Stimulated activated CD8-positive, alpha-beta memory T cell treated with anti-CD3 and anti-CD28 coated beads, Interleukin-2, amount 100 ng/mL, for 1 hour (primary cell): ENCODE measurements at places on chromosomes 3 and 15.
A peak's percentile ranks its signal among the peaks of the same experiment; 100 is the strongest.

- DNase-seq, result no peak
These were observed 45.1 kb downstream of the TNIK start for GRCh38 chr3:171415070-171415469.

DNA sequence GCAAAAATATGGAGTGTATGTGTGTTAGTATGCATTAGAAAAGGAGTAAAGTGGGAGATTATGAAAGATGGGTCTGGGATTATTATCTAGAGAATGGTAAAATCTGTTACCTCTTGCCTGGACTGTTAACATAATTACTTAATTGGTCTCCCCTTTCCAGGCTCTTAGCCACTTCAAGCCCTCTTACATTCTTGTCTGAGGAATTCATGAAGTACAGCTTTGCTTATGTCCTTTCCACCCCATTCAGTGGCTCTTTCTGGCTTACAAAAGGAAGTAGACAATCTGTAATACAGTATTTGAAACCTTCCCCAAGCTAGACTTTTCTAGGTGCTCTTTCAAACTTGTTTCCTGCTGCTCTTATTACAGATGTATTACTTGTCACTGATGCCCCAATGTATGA is 129.8 kb downstream of the MBNL1 start:
- no peak for DNase-seq

GRCh38 chr3:22113453-22113852 is 362.4 kb upstream of the ZNF385D start:
- DNase-seq, result no peak

GRCh38 chr3:35968043-35968622 is 328.8 kb downstream of the ARPP21 start:
- no peak for DNase-seq

- no peak for DNase-seq
These were observed 74.3 kb downstream of the TCF12 start for GRCh38 chr15:56992725-56993124.

- DNase-seq, result no peak
These were observed 379.0 kb downstream of the CNTN4 start for GRCh38 chr3:2477620-2478019.

DNA sequence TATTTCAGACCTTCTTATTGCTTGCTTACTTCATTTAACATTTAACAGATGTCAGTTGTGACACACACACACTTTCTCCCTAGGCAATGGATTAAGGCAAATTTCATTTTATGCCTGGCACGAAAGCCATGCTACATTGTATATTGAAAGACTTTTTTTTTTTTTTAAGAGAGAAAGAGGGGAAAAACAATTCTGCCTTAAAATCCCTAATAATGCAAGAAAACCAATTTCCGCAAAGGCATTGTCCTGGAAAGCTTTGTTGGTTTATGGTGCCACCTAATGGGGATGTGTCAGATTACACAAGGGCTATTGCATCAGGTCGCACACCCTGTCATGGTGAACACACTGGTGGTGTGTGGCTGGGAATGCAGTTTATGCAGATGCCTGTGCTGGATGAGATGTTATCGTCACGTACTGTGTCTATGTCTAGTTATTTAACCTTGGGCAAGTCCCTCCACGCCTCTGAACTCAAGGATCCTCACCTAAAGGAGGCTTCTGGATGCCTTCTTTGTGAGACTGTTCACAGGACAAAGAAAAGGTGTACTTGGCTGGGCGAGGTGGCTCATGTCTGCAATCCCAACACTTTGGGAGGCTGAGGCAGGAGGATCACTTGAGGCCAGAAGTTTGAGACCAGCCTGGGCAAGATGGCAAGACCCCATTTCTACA is 37.3 kb upstream of the RFTN1 start:
- peak; percentile 30 for DNase-seq

- no peak for DNase-seq
These were observed 56.6 kb downstream of the MGLL start for GRCh38 chr3:127765735-127766134.

- DNase-seq, result no peak
These were observed 730 bp downstream of the HIGD1A start for GRCh38 chr3:42803414-42804105.

DNA sequence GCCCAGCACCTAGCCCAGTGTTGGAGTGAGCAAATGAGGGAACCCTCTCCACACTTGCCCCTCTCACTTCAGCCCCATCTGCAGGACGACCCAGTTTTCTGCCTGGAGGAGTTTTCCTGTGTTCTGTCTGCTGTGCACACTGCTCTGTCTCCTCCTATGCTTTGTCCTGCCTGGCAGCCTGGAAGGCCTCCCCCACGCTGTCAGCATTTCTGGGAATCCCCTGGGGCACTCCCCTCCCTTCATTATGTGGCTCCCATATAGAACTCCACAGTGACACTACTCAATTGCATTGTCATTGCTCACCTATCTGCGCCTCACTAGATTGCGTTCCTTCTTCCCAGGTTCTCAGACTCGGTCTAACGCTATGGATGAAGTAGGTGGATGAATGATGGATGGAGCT is 13.9 kb downstream of the CLSTN2 start:
- DNase-seq, result no peak

DNA sequence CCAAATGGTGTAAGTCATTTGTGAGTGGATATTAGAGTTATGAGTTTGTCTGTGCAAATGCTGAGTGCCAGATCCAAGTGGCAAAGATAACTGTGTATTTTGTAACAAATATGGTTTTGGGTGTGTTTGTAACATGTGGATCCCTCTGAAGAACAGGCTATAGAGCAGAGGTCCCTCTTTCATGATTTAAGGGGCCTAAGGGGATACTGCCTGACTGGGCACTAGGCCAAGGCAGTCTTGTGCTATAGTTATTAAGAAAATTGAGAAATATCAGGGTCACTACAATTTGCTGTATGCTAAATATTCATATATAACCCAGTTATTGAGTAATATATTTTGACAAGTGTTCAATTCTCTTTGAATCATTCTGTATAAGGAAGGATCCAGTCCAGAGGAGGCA is 555.6 kb upstream of the RGMA start:
- no peak for DNase-seq

DNA sequence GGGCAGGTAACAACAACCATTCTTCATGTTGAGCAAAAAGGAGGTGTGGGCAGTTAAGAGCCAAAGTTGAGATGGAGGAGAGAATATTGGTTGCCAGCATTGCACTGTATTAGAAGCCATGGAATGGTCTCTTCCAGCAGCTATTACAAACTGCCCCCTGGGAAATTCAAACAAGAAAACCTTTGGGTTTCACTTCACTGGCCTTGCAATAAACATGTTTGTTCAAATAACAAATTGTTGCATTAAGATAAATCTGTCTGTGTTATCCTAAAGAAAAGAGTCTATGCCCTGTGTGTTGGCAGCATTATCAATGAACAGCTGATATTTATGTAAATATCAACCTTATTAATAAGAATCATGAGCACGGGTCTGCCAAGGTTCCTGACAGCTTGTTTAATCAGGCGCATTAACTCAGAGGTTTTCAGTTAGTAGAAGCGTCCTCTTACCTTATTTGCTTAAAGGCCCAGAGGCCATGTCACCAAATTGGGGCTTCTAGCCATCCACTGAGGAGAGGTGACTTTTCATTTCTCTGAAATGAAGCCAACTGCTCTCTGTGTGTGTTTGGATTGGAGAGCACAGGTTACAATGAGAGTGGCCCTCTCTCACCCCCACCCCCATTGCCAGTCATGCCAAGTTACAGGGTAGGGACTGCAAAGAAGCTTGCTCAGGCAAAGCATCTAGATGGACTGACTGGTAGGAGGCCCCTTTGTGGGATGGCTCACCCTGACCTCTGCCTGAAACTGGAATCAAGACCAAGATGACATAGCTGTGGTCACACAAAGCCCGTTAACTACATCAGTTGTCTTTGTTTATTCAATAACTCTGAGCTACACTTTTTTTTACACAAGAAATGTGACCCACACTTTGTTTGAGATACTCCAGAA is 10.5 kb downstream of the FILIP1L start:
- no peak for DNase-seq

DNA sequence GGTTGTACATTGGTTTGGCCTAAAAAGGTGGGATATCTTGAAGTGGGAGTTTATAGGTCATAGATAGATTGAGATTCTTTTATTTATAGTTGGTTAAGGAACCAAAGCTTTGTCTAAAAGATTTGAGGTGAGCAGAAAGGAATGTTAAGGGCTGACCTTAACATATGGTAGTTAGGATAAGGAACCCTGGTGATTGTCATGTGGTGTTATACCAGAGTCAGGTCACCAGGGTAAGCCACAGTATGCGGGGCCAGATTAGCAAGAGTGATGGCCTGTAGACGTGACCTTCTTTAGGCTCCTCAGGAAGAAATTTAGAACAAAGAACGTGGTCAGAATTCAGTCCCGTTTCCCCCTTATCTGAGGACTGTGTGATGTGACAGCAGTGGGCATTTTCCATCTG is 249.2 kb downstream of the GABRG3 start:
- DNase-seq, result no peak

- no peak for DNase-seq
These were observed at the start of gene CORO2B for GRCh38 chr15:68578980-68579935. Gene CORO2B, plus strand, starts transcription at chr15:68578993. Its CDS starts 270 bp downstream, at chr15:68579263.

- no peak for DNase-seq
These were observed 53.7 kb upstream of the KY start for GRCh38 chr3:134704556-134704955.

DNA sequence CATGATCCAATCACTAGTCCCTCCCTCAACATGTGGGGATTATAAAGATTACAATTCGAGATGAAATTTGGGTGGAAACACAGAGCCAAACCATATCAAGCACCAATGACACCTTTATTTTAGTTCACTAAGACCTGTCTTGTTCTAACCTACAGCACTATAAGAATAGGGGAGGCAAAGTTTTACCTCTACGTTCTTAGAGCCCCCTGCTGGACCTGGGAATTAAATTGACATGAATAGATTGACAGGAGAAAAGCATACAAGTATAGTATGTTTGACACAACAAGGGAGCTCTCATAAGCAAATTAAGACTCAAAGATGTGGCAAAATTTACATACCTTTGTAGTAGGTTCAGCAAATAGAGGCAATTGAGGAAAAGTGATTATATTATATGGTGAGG is 974.4 kb upstream of the ALCAM start:
- DNase-seq, result no peak

GRCh38 chr3:120280566-120280965 is 4.5 kb downstream of the GPR156 start:
- DNase-seq, result no peak

GRCh38 chr3:150747886-150748683 is 14.9 kb downstream of the SIAH2 start:
- no peak for DNase-seq

GRCh38 chr3:126340081-126340511 is 17.1 kb downstream of the KLF15 start:
- no peak for DNase-seq

- DNase-seq, result no peak
These were observed 109.1 kb downstream of the LPP start for GRCh38 chr3:188262913-188263683.

DNA sequence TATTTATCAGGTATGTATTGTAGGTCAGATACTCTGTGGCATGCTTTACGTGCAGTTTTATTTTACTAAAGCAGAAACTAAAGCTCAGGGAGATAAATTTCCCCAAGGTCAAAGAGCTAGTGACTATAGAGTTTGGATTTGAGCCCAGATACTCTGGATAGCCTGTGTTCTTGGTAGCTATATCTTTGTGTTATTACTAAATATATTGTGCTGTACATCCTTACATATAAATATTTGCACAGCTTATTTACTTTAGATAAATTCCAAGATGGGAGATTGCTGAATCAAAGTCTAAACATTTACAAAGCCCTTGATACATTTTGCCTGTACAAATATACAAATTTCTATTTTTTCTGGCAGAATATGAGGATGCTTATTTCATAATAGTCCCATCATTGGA is 660.9 kb upstream of the NAALADL2 start:
- no peak for DNase-seq

GRCh38 chr15:55253580-55253979 is 36.0 kb downstream of the RAB27A start:
- no peak for DNase-seq

GRCh38 chr3:308597-309321 is 112.2 kb downstream of the CHL1 start:
- no peak for DNase-seq

- DNase-seq, result no peak
These were observed 96.6 kb downstream of the EFL1 start for GRCh38 chr15:82165948-82166376.

DNA sequence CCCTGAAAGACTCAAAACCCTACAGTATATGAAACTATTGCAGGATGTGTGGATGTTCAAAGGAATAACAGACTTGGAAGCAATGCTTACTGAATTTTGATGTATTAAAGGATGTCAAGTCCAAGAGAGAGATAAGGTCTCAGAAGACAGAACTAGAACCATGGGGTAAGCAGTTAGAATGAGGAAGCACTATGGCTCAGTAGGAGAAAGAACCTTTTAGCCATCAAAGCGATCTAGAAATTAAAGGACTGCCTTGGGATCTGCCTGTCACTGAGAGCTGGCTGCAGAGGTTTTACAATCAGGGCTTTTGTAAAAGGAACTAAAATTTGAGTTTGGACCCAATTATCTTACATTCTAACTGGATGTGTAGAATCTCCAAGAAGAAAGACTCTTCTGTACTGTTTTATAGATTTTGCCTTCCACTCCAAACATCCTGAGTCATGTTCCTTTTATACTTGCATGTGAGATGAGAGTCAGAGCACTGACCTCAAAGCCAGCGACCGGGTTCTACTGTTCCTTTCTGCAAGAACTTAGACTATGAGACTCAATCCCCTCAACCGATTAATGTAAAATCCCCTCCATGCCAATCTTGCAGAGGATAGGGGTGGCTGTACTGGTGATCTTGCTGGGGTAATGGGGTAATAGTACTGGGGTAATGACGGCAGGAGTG is 412.3 kb upstream of the TPRG1 start:
- no peak for DNase-seq

DNA sequence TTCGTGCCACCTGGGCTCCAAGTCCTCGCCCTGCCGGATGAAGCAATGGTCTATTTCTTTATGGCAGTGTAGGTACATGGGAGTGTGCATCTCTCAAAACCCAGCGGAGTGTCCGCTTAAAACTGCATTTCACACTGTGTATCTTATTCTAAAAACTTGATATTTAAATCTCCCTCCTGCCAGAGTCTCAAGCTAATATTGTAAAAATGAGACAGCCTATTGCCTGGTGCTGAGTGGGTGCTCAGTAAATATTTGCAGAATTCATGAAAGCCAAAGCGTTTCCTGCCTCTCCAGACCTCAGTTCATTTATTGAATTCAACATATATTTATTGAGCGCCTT is 330 bp upstream of the TBC1D2B start:
- DNase-seq, result no peak

DNA sequence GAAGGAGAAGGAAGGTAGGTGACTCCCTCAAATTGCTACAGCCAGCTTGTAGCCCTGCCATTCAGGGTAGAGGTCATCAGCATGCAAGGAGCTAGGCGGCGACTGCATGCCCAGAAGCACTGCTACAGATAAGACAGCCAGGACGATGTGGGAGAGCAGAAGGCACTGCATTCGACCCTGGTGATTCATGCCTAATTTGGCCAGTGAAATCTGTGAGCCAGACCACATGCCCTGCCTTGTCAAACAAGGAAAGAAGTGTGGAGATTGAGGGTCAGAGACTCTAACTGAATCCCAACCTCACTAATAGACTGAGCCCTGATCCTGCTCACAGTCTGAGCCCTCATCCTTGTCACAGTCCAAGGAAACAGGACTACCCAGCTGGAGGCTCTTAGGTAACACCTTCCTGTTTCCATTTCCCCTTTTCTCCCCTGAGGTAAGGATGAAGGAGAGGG is 86.6 kb downstream of the LINGO1 start:
- DNase-seq, result no peak
